Central memory CD4-positive, alpha-beta T cell (primary cell): ENCODE measurements at places on chromosomes 3 and 15.

GRCh38 chr15:64630396-64631107, 144.8 kb downstream of the RBPMS2 start:
- no peak for DNase-seq

DNA sequence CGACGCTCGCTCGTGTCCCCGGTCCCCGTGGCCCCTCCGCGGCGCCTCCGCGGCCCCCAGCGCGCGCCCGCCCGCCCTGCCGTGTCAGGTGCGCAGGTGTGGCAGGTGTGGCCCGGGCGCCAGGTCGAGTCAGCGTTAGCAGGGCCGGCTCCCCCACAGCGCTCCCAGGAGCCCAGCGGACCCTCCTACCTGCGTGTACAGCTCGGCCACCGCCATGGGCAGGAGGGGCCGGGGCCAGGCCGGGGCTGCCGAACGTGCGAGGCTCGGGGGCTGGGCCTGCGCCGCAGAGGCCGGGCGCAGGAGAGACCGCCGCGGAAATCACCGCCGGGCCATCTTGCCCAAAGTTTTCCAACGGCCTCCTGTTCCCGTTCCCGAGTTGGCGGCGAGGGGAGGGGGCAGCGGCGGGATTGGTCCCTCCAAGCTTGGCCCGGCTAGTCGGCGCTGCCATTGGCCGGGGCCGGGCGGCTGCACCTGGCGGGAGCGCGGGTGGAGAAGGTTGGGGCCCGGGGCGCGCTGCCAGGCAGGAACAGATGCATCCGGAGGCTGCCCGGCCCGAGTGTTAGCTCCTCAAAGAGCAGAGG, at the start of gene MYO5C:
Gene MYO5C (minus strand): TSS at position 384 of the 581 bp plus-strand sequence. CDS start 168 bp downstream, at position 216.
- DNase-seq, result no peak

GRCh38 chr3:8436661-8437287, 64.8 kb upstream of the LMCD1 start:
- DNase-seq, result no peak

DNA sequence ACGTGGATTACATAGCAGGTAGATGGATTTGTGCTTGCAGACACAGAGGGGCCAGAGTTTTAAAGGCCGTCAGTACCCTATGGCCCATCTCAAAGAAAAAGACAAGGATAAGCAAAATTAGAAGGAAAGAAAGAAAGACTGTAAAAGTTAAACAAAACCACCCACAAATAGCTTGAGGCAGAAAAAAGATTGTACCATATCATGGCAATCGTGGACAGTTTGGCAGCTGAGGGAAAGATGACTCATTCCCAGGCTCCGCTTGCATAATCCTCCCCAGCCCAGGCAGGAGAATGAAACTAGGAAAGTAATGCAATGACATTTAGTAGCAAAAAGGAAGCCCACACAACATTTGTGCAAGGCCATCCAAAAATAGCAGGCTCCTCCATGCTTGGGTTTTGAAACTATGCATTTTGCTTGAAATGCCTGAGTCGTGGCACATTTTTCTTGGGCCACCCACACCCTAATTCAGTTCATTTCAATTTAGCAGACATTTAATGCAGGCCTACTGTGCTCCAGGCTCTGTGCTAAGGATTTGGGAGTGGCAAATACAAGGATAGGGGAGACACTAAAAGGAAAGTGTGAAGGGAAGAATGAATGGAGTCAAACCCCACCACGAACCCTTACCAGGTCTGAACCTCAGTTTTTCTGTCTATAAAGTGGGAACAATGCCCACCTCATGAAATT, 40.9 kb upstream of the SMAD3 start:
- DNase-seq, result no peak

DNA sequence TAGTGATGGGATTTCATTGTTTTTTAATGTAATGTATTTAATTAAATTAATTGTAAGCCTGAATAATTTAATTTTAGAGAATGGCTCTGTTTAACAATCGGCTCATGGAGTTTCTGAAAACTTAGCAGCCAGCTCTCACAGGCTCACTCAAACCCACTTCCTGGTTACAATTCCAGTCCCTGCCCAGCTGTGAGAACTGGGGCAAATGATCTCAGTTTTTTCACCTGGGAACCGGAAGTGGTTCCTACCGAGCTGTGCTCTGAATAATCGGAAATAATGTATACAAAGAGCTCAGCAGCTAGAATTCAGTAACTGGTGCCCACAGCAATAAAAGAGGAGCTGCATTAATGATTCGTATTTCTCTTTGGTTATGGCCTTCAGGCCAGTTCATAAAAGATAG, 244.3 kb upstream of the MCTP2 start:
- peak; percentile 55 for DNase-seq
